Cardiac muscle cell (in vitro differentiated cells and primary cell): ENCODE measurements at places on chromosomes 3 and 15. TPM values are rescaled to one million over a fixed set of nuclear protein-coding genes. Genes with fewer than 3 reads are reported as not detected.

Gene RETNLB
- total RNA-seq = not detected in 2 replicates

Gene FOXB1
- not detected in 2 replicates for total RNA-seq

Gene CYP1A2
- not detected in 2 replicates for total RNA-seq

Gene RARB
- total RNA-seq = 26.8 and 27.2 TPM in 2 replicates

Gene FSIP1
- total RNA-seq = 0.33 and 0.42 TPM in 2 replicates
